Naive B cell (primary cell): ENCODE measurements at places on chromosomes 12 and 14. TPM values are rescaled to one million over a fixed set of nuclear protein-coding genes. Genes with fewer than 3 reads are reported as not detected.

DNA sequence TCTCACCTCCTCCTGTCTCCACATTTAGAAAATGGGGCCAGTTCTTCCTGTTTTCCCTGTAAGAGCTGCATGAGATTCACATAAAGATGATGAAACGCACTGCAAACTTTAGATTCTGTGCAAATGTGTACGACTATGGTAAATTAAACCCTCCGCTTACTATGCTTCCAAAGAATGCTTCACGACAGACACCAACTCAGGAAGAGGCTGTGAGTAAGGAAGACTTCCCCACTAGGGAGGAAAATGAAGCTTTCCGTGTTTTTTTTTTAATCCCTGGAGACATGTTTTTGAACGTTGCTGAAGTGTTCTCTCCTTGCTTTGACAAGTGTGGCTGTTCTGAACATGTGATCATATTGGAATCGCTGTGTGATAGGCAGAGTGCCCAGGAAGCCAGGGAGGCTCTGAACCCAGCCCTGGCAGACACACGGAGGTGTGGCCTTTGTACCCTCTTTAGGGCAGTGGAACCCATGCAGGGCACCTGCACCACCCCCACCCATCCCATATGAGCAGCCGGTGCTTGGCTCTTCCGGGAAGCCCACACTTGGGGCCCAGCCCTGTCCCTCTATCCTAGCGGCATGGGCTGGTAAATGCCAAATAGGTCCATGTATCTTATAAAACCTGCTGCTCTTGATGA, 7.5 kb upstream of the SYNE3 start:
- DNase-seq: no peak
- no peaks in the 10 kb centered on the region for H3K36me3 ChIP-seq
- peak overlapping the region; percentile 77 for H3K4me3 ChIP-seq
- peaks cover 43% of the 10 kb centered on the region for H3K4me1 ChIP-seq
- H3K27me3 ChIP-seq: no peaks in the 10 kb centered on the region
- peak overlapping the region; percentile 23 for H3K27ac ChIP-seq

The PRIMA1 gene
- polyA plus RNA-seq: not detected

DNA sequence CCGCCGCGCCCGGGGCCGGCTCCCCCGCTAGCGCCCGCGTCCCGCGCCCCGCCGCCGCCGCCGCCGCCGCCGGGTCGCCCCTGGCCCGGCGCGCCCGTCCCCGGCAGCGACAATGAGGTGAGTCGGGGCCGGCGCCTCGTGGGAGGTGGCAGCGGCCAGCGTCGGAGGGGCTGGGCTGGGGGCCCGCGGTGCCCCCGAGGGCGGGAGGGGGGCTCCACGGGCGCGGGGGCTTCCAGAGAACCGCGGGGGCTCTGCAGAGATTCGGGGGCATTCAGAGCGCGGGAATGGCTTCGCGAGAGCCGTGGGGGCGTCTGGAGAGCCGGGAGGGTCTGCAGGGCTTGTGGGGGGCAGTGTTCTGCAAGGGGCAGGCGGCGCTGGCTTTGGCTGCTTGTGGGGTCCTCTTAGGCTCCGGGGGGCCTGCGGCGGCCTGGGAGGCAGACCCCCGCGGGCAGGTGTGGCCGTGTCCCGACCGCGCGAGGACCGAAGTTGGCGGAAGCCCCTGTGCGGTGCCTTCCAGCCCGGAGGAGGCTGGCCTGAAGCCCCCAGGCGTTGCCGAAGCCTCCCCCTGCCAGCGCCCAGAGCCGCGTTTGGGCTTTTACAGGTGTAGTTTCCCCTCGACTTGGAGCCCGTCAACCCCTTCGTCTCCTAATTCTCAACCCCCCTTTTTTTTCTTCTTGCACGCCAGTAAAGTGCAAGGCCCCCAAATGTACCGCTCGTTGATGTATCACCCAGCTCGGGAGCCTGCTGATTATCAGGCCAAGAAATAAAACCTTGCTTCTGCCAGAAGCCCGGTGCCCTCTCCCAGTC, 93.1 kb upstream of the EVL start:
- H3K4me3 ChIP-seq: peak overlapping the region; percentile 90
- peaks cover 40% of the 10 kb centered on the region for H3K27me3 ChIP-seq
- DNase-seq: peak; percentile 9

DNA sequence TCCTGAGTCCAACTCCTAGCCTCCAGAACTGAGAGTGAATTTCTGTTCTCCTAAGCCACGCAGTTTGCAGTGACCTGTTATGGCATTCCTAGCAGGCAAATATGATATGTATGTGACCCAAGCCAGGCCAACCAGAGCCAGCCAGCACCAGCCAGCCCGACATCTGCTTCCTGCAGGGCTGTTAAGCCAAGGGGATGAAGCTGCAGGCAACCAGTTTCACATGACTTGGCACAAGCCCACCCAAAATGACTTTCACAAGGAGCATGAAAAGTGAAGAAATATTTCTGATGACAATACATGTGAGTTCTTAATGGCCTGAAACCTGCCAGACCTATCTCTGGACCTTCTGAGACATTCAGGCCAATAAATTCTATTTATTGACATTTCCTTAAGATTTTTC, 68.1 kb downstream of the ITPK1 start:
- no peak overlapping the region for H3K27ac ChIP-seq
- DNase-seq: no peak
- H3K36me3 ChIP-seq: peaks cover 6% of the 10 kb centered on the region
- no peaks in the 10 kb centered on the region for H3K27me3 ChIP-seq
- peaks cover 37% of the 10 kb centered on the region for H3K4me1 ChIP-seq

DNA sequence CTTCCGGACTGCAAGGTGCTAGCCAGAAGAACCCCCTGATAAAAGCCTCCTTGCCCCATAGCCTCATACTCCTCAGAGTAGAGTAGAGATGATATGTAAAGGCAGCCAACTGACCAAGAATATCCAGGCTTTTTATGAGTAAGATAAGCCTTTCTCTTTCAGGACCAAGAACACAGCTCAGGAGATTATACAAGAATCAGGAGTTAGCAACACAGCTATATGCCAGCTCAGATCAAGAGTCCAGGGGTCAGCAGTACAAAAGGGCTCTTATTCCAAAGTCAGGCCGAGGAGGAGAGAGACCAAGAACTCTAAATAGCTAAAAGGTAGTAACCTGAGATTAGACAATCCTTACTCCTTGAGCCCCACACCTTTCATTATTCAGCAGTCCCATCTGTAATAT, 135.3 kb downstream of the BTG1 start:
- no peaks in the 10 kb centered on the region for H3K27me3 ChIP-seq
- no peaks in the 10 kb centered on the region for H3K36me3 ChIP-seq
- no peaks in the 10 kb centered on the region for H3K4me1 ChIP-seq
- no peak for DNase-seq

The DHH gene
- polyA plus RNA-seq: not detected

DNA sequence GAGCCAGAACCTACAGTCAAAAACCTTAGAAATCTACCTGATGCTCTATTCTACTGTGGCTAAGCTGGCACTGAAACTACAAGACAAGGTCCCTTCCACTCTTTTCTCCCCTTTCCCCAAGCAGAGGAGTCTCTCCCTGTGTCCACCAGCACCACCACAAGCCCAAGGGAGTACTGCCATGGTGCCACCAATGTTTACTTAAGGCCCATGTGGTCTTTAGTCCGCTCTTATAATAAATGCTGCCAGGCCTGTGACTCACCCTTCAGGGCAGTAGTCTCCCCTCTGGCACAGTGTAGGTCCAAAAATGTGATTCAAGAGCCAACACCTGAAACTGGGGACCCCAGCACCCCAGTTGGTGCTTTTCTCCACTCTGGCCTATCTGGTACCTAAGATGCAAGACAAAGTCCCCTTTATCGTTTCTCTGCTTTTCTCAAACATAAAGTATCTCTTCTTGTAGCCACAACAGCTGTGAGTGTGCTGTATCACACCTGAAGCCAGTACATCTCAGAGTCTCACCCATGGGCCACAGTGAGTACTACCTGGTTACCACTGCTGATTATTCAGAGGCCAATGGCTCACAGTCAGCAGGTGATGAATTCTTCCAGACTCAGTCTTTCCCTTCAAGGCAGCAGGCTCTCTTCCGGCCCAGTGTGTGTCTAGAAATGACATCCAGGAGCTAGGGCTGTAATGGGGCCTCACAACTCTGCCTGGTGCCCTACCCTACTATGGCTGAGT, 29.3 kb downstream of the SLC38A2 start:
- no peaks in the 10 kb centered on the region for H3K27me3 ChIP-seq
- H3K36me3 ChIP-seq: no peaks in the 10 kb centered on the region
- H3K4me3 ChIP-seq: no peak overlapping the region
- no peak overlapping the region for H3K27ac ChIP-seq

The ZCRB1 gene
- 92.6 TPM for polyA plus RNA-seq

DNA sequence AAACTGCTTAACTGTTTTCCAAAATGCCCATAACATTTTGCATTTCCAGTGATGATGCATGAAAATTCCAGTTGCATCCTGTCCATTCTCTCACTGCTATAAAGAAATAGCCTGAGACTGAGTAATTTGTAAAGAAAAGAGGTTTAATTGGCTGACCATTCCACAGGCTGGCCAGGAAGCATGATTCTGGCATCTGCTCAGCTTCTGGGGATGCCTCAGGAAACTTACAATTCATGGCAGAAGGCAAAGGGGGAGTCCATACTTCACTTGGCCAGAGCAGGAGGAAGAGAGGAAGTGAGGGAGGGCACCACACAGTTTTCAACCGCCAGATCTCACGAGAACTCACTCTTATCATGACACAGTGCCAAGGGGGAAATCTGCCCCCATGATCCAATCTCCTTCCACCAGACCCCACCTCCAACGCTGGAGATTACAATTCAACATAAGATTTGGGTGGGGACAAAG, 18.2 kb upstream of the CLEC2D start:
- H3K27ac ChIP-seq: peak overlapping the region; percentile 98
- peak overlapping the region; percentile 91 for H3K4me3 ChIP-seq
- H3K27me3 ChIP-seq: no peaks in the 10 kb centered on the region

DNA sequence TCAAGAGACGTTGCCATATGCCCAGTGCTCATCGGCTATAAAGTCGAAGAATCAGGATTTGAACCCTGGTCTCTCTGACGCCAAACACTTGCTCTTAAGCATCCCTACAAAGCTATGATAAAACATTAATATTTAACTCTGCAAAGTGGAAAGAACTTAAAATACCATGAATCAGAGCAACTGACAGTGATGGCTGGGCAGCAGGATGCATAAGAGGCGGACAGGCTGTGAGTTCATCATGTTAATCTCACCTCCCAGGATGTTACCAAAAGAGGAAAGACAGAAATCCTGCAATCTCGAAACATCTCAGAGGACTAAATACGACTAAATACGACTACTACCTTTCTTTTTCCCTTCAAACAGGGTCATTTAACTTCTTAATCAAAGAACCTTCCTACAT, 5.8 kb downstream of the DICER1 start:
- DNase-seq: no peak
- no peak overlapping the region for H3K4me3 ChIP-seq
- H3K27me3 ChIP-seq: no peaks in the 10 kb centered on the region

The CORO1C gene
- 73.5 TPM for polyA plus RNA-seq

- H3K27me3 ChIP-seq: no peaks in the 10 kb centered on the region
- H3K4me1 ChIP-seq: peaks cover 13% of the 10 kb centered on the region
- H3K36me3 ChIP-seq: no peaks in the 10 kb centered on the region
- no peak for DNase-seq
Measured at GRCh38 chr12:53103860-53104305, 597 bp downstream of the SOAT2 start.

DNA sequence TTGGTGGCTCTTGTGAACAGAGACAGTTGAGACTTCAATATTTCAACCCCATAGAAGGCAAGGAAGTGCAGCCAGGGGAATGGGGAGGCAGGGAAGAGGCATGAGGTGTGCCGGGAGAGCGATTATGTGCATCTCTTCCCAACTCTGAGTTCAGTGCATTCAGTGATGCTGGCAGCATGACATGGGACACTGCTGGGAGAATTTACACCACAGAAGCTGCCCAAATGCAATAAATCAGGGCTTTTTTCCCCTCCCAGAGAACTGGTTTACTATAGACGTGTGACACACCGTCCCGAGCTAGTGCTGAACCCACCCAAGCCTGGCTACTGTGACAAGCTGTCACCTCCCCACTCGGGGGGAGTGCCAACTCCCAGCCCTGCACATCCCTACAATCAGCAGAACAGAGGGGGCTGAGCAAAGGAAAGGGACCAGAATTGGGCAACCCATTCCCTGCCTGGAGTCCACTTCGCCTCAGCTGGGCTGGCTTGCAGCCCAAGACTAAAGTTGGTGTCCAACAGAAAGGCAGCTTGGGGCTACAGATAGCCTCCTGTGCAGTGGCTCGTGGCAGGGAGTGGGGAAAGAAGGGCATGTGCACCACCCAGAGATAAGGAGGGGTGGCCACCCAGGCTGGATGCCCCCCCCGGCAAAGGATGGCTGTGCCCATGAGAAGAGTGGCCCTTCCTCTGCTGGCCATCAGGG, 16.7 kb downstream of the AHSA1 start:
- H3K27ac ChIP-seq: peak overlapping the region; percentile 69
- no peak overlapping the region for H3K4me3 ChIP-seq
- DNase-seq: no peak
- H3K27me3 ChIP-seq: no peaks in the 10 kb centered on the region
- no peaks in the 10 kb centered on the region for H3K36me3 ChIP-seq

DNA sequence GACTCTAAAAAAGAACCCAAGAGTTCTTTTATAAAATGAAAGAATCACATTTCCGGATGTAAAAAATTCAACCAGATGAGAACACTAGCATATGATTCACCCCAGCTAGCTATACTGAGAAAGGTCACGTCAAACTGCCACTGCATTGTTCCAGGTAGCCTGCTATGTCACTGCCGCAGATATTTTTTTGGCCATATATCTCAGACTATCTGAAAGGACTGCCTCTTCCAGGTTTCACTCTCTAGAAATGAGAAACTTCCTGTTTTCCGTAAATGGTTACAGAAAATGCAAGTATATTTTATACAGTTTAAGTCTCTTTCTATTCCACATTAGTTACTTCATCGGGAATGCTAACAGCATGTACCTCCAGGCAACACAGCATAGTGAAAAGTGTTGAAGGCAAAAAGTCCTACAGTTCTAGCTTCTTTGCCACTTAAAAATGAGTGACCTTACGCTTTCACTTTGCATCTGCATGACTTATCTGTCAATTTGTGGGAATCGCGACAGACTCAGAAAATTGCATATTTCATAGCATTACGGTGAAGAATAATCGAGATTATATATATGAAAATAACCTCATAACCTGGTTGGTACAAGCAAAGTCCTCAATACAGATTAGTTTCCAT, 105.2 kb downstream of the MED13L start:
- peak; percentile 23 for DNase-seq
- H3K36me3 ChIP-seq: no peaks in the 10 kb centered on the region
- peaks cover 57% of the 10 kb centered on the region for H3K4me1 ChIP-seq
- no peaks in the 10 kb centered on the region for H3K27me3 ChIP-seq
- peak overlapping the region; percentile 60 for H3K27ac ChIP-seq

The TAS2R9 gene
- polyA plus RNA-seq: not detected

The STRAP gene
- polyA plus RNA-seq: 90.0 TPM
